ENCODE measurements at places on chromosomes 7 and 10. TPM values are rescaled to one million over a fixed set of nuclear protein-coding genes. Genes with fewer than 3 reads are reported as not detected.

FAM13C gene
- total RNA-seq = 3.0 TPM

RBM20 gene
- total RNA-seq = 0.79 TPM

IFIT5 gene
- 5.1 TPM for total RNA-seq

LRRN3 gene
- total RNA-seq = 0.50 TPM

C10orf88 gene
- total RNA-seq = 2.2 TPM

CYP26C1 gene
- 0.09 TPM for total RNA-seq

SPDYE11 gene
- not detected for total RNA-seq

P4HA1 gene
- 26.1 TPM for total RNA-seq

MBL2 gene
- not detected for total RNA-seq

KEL gene
- total RNA-seq = not detected

GPRIN2 gene
- total RNA-seq = 10.0 TPM

CREM gene
- 8.7 TPM for total RNA-seq

FAM25C gene
- total RNA-seq = not detected

RBP3 gene
- not detected for total RNA-seq

AMPH gene
- 0.42 TPM for total RNA-seq

CRYGN gene
- not detected for total RNA-seq

KCNIP2 gene
- 1.2 TPM for total RNA-seq

IFIT1B gene
- total RNA-seq = not detected

TRPV5 gene
- not detected for total RNA-seq

FZD1 gene
- total RNA-seq = 6.5 TPM

SLC39A12 gene
- not detected for total RNA-seq

GALNT17 gene
- 4.5 TPM for total RNA-seq

KIF5B gene
- 40.5 TPM for total RNA-seq

AFAP1L2 gene
- 8.5 TPM for total RNA-seq

CNOT4 gene
- total RNA-seq = 10.6 TPM

COX19 gene
- 8.6 TPM for total RNA-seq

ZDHHC4 gene
- total RNA-seq = 29.7 TPM

TLX1 gene
- total RNA-seq = not detected

CRHR2 gene
- 0.58 TPM for total RNA-seq

SPDYE1 gene
- total RNA-seq = 0.09 TPM

PRRT4 gene
- not detected for total RNA-seq

C1QL3 gene
- total RNA-seq = not detected

ACTL6B gene
- 0.23 TPM for total RNA-seq

ATXN7L1 gene
- total RNA-seq = 3.2 TPM

CHST3 gene
- 10.8 TPM for total RNA-seq

BMPR1A gene
- total RNA-seq = 15.7 TPM

FGFR2 gene
- 32.5 TPM for total RNA-seq

HOXA6 gene
- not detected for total RNA-seq

PSD gene
- 5.2 TPM for total RNA-seq

CTAGE15 gene
- total RNA-seq = 0.87 TPM

DEPP1 gene
- total RNA-seq = 136 TPM

PRPS1L1 gene
- not detected for total RNA-seq

VGF gene
- 1.3 TPM for total RNA-seq

PDK4 gene
- total RNA-seq = 57.4 TPM

CYP3A4 gene
- total RNA-seq = 0.60 TPM

OR2A1 gene
- not detected for total RNA-seq

GNAI1 gene
- total RNA-seq = 8.6 TPM

OLAH gene
- not detected for total RNA-seq

All from pancreas (tissue), 10 donors.